ENCODE measurements at places on chromosomes 6 and 20.

- DNase-seq: no peak
Measured at GRCh38 chr6:53095716-53096115, 30.5 kb downstream of the FBXO9 start.

DNA sequence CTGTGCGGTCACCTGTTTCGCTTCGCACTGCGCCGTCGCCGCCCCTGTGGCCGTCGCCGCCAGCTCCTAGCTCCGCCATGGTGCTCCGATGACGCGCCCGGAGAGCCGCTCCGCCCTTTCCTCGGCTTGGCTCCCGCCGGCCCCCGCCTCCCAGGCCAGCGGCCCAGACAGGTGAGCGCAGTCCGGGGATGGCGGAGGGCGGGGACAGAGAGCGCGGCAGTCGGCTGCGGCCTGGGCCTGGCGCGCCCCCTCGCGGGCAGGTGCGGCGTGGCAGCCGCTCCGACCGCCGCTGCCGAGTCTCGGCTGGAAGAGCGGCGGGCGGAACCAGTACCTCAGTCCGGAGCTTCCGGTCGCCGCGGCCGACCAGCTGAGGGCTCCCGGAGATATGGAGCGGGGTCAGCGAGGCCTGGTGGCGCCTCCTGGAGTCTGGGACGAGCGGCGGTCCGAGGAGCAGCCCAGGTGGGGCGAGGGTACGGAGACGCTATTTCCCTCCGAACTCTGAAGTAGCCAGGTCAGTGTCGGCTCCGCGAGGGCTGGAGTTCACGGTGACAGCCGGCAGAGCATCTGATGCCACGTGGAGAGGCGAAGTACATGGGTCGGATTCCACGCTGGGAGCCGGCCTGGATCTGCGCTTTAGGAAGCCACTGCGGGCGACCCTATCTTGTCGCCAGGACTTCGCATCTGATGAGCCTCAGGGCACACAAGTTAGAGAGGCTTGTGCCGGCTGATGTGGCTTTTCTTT, at the start of gene MAP7:
Gene MAP7 (minus strand): TSS at position 93 of the 742 bp plus-strand sequence. CDS start 14 bp downstream, at position 79.
- peak; percentile 24 for DNase-seq

DNA sequence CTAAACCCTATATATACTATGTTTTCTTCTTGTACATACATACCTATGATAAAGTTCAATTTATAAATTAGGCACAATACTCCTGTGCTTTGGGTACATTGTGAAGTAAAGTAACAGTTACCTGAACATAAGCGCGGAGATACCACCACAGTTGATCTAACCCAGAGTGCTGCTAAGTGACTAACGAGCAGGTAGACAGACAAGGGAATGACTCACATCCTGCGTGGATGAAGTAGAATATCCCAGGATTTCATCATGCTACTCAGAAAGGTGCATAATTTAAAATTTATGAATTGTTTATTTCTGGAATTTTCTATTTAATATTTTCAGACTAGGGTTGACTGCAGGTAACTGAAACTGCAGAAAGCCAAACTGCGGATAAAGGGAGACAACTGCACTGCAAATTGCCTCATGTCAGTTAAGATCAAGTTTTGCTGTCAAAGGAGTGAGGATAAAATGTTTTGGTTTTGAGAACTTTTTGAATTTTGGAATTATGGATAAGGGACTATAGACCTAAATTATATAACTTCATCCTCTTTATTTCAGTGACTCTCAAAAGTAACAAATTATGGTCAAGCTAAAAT, 14.4 kb downstream of the MKKS start:
- no peak for DNase-seq

- no peak for DNase-seq
Measured at GRCh38 chr20:16145919-16146318, 427.3 kb downstream of the KIF16B start.

DNA sequence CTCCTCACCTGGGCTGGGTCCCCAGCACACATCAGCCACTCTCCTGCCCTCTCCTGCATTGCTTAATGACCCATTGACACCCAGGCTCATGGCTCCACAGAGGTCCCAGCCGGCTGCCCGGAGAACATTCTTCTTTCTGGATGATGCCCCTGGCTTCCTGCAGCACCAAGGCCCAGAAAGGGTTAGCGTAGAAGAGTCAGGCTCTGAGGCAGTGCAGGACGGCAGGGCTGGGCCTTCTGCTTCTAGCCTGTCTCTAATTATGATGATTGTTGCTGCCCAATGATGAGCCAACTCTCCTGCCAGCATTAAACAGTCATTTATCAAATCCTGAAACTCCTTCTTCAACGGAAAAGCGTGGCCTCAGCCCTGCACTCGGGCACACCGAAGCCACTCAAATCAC, 66.4 kb downstream of the ZNF217 start:
- no peak for DNase-seq

DNA sequence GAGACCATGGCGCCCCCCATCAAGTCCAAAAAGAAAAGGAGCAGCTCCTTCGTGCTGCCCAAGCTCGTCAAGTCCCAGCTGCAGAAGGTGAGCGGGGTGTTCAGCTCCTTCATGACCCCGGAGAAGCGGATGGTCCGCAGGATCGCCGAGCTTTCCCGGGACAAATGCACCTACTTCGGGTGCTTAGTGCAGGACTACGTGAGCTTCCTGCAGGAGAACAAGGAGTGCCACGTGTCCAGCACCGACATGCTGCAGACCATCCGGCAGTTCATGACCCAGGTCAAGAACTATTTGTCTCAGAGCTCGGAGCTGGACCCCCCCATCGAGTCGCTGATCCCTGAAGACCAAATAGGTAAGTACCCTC, 41.7 kb upstream of the NAA20 start:
- no peak for DNase-seq

DNA sequence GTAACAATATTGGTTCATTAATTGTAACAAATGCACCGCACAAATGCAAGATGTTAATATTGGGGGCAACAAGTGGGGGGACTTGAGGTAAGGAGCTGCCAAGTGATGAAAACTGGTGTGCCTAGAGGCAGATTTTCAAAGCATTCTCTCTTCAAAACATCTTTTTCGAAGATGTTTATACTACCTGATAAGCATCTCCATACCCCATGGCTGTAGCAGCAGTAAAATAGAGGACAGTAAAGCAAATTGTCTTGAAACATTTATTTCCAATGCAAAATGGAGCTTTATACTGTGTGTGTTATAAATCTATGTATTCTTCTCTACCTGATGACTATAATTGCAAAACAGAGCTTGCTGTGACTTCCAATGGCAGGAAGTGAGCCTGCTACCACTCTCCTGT, 42.5 kb downstream of the MYLIP start:
- no peak for DNase-seq

GRCh38 chr6:154996841-154997311, 1.8 kb downstream of the TIAM2 start:
- DNase-seq: no peak

DNA sequence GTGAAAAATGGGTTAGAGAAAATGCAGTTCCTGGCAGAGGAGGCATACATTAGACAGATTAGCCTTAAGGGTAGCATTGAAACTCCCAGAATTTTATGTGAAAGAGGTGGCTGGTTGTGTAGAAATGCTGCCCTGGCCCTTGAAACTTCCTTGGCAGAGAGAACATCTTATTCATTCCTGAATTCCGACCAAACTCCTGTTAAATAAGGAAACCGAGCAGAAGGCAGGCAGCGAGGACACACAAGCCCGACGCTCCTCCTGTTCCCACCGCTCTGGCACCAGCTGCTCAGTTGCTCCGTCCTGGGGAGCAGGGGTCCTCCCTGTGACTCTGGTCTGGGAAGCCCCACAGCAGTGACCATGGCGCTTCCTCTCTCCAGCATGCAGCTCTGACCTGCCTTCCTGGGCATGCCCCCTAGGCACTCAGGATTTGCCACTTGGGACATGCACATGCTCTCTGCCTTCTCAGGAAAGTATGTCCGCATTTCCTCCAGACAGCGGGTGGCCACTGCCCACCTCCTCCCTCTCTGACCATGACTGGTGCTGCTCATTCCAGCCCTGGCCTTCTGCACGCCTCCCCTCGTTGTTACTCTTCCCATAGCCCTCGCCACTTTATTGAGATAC, 35.2 kb upstream of the CLDN20 start:
- DNase-seq: no peak

DNA sequence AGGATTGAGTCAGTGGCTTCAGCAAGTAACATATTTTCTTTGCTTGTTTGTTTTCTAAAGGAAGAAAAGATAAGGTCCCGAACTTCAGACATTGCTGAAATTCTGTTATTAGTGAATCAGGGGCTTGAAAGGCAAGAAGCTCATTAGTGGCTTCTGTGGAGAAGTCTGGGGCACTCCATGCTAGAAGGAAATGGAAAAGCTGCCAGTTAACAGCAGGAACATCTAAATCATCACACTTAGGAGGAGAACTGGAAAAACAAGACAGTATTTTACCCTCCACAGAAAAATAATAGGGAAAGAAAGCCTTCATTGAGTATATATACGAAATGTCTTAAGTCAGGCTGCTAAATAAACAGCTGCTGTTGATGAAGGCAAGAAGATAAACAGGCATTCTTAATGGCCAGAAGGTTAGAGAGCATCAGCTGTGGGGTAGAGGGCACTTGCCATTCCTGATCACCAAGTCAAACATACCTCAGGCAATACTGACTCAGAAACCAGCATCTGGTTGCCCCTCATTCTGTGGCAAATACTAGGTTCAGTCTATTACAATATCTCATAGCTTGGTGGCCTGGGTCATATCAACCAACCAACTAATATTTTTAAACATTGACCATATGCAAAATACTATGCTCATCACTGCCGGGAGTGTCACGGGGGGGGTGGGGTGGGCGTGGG, 143.2 kb upstream of the TENT5A start:
- DNase-seq: no peak

GRCh38 chr6:117079951-117080350, 185.4 kb upstream of the VGLL2 start:
- no peak for DNase-seq

DNA sequence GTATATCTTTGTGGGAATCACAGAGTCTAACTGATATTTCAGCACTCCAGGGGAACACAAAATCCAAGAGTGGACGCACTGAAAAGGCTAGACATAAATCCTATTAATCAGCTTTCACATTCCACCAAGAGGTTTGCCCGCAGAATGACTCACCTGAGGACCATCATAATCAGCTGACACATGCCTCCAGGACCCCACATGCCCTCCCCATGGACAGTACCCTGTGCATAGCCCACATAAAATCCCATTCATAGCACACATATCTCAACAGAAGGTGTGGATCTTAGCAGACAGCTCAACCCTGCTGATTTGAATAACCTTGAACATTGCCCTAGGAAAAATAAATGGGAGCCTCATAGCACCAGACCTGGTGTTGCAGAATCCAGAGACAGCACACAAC, 246.8 kb upstream of the TENT5A start:
- no peak for DNase-seq

- DNase-seq: no peak
Measured at GRCh38 chr6:166707045-166707444, 80.0 kb upstream of the RPS6KA2 start.

GRCh38 chr20:35742741-35743523, 872 bp upstream of the RBM39 start:
- no peak for DNase-seq

DNA sequence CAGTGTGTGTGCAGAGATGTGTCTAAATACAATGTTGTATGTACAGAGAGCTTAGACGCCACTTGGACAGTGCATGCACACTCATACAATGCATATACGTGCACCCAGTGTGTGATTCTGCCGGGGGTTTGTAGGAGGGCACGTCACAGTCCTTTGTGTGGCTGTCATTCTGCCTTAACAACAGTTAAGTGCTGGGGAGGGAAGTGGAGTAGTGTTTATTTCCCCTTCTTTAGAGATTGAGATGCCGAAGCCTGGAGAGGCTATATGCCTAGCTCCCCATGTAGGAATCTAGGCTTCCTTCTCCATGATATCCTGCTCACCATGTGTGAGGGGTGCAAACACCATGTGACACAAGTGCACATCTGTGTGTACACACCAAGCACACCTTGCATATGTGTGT, 38.2 kb downstream of the MDFI start:
- DNase-seq: no peak

GRCh38 chr20:60219984-60220562, 261.9 kb downstream of the CDH26 start:
- DNase-seq: no peak

DNA sequence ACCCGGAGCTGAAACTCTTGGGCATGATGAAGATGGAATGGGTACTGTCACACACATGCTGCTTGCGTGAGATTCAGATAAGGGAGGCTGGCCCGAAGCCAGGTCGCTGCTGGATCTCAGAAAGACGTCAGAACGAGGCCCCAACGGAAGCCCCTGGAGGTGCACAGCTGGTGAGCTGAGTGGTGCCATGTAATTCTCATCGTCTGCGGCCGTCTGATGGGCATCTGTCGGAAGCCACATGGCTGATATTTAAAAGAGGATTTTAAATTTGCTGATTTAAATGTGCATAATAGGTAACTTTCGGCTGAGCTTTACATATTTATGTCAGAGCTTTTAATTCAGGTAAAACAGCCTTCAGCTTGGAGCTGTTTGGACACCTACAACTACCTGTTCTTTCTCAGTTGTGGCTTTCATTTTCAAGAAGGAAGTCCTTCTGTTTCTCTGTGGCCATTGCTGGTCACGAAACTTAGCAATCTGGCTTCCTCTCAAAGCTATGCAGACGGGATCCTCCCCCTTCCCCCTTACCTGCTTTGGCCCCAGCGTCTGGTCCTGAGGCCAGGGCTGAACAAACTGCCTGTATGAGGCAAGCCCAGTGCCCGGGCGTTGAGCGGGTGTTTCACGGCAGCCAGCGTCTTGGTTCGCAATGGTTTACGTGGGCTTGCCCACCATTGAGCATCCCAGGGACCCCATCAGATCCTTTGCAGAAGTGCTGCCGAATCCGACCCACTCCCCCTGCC, 9.2 kb downstream of the SLCO4A1 start:
- peak; percentile 46 for DNase-seq
